ENCODE measurements at places on chromosomes 11 and 22.
A peak's percentile ranks its signal among the peaks of the same experiment; 100 is the strongest.

GRCh38 chr11:71255323-71255722, 2.9 kb upstream of the SHANK2 start:
- DNase-seq, result no peak

DNA sequence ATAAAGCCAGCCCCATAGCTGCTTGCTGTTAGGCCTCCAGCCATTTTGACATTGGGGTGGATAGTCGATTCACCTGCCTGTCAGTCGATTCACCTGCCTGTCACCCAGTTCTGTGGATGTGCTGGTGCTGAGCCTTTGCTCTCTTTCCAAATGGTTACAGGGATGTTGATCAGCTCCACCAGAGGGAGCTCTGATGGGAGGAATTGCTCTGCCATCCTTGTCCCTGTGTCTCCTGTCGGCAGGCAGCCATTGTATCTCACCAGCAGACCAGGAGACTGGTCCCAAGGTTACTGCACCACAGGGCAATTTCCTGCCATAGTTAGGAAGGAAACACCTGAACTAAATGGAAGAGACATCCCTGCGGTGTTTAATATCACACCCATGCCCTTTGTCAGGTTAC, 6.1 kb downstream of the MPEG1 start:
- peak; percentile 46 for DNase-seq

GRCh38 chr11:3154001-3154599, 11.0 kb downstream of the OSBPL5 start:
- DNase-seq, result no peak

DNA sequence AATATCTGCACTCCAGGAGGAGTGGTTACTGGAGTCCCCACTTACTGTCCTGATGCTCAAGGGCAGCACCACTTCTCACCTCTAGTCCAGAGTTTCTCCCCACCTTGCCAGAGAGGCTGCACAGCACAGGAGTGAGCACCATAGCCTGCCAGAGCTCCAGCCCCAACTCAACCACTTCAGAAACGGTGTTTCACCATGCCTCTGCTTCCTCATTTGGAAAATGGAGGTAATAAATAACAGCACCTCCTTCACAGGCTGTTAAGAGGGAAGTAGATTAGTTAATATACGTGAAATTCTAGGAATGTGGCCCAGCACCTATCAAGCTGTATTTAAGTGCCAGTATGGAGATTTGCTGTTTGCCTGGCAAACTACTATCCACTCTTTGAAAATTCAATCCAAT, 63.0 kb downstream of the GALNT18 start:
- DNase-seq, result no peak

DNA sequence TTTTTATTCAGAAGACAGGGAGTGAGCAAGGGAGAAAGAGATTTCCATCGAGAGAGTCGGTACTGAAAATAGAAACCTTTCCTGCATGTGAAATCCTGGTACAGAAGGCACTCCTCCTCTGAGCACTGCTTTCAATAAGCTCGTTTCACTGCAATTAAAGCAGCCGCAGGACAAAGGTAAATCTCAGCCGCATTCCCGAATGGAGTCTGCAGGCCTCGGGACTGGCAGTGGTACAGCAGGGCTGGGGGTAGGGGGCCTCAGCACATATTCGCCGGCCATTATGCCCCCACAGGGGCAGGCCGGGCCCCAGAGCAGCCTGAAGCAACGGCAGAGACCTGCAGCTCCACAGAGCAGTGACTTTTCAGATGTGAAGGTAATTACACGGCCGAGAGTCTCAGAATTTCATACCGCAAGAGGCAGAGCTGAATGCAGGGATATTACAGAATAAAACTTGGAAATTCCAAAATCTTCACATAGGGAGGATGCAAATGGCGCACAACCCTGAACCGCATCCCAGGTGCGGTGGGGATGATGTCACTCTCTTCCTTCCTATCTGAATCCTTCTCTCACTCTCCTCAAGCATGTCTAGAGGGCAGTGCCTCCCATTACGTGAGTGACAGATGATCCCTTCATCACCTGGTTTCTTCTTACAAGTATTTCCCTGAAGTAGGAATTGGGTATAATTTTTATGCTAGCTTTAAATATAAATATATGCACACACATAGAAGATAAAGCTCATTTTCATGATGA, 622.1 kb downstream of the OPCML start:
- DNase-seq, result no peak

GRCh38 chr22:32702421-32702820, 99.1 kb upstream of the TIMP3 start:
- no peak for DNase-seq

- DNase-seq, result no peak
Measured at GRCh38 chr22:46481386-46481785, 56.0 kb downstream of the CELSR1 start.

GRCh38 chr11:67584205-67584880, 731 bp downstream of the GSTP1 start:
- DNase-seq, result no peak

GRCh38 chr11:35602160-35602793, 16.0 kb upstream of the FJX1 start:
- no peak for DNase-seq

- no peak for DNase-seq
Measured at GRCh38 chr11:128882451-128882850, 8.7 kb upstream of the KCNJ5 start.

GRCh38 chr11:77073328-77074001, 6.7 kb downstream of the CAPN5 start:
- DNase-seq, result peak; percentile 47

- DNase-seq, result no peak
Measured at GRCh38 chr11:110773442-110773841, 61.2 kb upstream of the ARHGAP20 start.

DNA sequence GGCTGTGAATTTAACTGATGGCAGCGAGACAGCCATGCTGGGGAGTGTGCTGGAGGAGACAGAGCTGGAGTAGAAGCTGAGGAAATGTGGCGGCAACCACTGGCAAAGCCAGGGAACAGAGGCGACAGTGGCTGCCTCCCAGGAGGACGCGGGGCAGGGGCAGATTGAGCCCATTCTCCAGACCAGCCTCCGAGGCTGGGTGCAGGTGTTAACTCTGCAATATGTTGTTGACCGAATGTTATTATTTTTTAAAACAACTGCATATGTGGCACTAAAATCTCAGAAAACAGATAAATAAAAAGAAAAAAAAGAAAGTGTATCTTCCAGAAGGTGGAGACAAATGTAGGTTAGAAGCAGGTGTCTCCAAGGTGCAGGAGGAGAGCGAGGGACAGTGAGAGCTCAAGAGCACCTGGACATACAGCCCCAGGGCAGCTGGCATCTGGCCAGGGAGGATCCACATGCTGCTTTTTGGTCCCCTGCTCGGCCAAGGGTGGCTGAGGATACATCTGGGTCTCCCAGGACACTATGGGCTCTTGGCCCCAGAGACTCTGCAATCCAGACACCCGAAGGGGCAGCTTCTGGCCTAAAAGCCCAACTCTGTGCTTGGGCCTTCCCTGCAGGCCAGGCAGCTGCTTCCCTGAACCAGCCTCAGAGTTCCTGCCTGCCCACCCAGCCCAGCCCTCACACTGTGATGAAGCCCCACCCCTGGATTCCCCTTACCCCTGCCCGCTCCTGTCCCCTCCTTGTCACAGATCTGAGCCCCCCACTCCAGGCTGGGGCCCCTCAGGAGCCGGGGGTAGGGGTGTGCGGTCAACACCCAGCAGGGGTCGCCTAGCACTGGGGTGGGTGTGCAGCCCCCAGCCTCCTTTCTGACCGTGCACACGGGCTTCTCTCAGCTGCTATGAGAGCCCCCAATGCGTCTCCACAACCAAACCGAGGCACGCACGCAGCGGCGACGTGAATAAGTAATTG, 12.9 kb downstream of the RTN4R start:
- DNase-seq, result no peak

- DNase-seq, result no peak
Measured at GRCh38 chr22:24584166-24584790, 8.6 kb downstream of the LRRC75B start.

GRCh38 chr11:35003658-35004057, 87.2 kb downstream of the PDHX start:
- DNase-seq, result no peak

DNA sequence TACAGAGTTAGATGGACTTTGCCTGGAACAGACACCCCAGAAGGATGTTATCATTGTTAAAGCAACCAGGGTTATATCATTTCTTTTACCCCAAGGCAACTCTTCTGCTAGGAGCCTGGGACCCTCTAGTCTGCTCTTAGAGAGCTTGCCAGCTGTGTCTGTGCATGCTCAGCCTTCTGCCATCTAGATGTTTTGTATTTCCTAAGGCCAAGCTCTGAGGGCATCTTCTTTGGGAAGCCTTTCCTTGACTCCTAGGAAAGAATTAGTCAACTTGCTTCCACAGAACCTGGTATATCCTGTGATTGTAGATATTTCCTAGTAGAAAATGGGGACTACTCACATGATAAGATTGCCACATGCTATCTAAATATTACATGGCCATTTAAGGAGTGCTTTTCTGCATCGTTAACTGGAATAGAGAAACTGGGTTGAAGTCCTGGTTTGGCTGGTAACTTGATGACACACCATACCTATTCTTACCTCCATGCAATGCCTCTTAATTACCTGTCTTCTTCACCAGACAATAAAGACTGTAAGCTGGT, 87.6 kb downstream of the STIM1 start:
- no peak for DNase-seq

GRCh38 chr22:40220316-40221054, 42.8 kb downstream of the TNRC6B start:
- no peak for DNase-seq

- DNase-seq, result no peak
Measured at GRCh38 chr11:101510591-101510990, 73.2 kb downstream of the TRPC6 start.

DNA sequence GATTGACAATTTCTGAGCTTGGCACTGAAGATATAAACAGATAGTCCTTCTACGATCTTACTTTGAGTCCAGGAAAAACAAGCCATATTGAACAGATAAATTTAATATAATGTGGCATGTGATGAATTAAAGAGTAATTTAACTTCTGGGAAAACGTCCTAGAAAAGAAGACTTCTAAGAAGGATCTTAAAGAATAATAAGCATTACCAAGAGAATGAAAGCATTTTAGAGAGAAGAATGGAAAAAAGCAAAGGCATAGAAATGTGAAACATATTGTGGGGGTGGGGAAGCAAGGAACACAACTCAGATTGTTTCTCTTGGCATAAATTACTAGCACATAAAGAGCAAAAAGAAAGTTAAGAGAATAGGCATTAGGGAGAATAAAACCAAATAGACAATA, 5.4 kb downstream of the DDIAS start:
- DNase-seq, result no peak

GRCh38 chr22:32380991-32381390, 23.3 kb downstream of the RFPL3 start:
- no peak for DNase-seq

- DNase-seq, result no peak
Measured at GRCh38 chr22:31328544-31328960, 17.6 kb downstream of the PATZ1 start.

DNA sequence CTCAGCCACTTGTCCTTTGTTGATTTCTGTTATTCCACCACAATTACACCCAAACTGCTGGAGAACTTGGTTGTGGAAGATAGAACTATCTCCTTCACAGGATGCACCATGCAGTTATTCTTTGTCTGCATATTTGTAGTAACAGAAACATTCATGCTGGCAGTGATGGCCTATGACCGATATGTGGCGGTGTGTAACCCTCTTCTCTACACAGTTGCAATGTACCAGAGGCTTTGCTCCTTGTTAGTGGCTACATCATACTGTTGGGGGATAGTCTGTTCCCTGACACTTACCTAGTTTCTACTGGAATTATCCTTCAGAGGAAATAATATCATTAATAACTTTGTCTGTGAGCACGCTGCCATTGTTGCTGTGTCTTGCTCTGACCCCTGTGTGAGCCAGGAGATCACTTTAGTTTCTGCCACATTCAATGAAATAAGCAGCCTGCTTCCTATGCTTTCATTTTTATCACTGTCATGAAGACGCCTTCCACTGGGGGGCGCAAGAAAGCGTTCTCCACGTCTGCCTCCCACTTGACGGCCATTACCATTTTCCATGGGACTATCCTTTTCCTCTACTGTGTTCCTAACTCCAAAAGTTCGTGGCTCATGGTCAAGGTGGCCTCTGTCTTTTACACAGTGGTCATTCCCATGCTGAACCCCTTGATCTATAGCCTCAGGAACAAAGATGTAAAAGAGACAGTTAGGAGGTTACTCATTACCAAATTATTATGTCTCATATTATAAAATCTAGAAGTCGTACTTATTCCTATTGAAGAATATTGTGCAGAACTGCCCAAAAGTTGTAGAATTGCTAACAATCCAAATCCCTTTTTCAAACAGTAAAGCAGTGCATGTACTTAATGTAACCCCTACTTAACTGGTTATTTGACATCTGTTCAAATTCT, 53.2 kb downstream of the OR4C6 start:
- no peak for DNase-seq

DNA sequence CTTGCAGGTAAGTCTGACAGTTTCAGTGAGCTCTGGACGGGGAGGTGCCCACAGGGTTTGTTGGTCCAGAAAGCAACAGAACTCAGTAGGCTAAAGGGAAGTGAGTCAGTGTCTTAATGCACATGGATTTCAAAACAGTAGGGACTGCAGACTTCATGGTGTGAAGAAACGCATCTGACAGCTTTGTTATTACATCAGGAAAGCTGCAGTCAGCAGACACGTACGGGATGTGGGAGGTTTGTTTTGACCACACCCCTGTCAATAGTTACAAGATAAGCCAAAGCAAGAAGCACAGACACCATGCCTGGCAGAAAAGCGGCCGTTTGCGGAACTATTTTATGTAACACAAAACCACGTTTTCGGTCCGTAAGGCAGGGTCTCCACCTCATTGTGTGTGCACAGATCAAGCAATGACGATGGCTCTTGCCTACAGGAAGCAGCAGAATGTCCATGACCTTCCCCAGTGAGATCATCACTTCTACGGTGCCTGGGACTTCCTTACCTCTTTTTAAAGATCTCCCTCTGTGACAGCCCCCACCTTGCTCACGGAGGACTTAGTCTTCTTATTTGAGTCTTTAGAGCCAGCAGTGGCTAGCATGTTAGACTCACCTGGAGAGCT, 58.2 kb upstream of the FTH1 start:
- peak; percentile 64 for DNase-seq

DNA sequence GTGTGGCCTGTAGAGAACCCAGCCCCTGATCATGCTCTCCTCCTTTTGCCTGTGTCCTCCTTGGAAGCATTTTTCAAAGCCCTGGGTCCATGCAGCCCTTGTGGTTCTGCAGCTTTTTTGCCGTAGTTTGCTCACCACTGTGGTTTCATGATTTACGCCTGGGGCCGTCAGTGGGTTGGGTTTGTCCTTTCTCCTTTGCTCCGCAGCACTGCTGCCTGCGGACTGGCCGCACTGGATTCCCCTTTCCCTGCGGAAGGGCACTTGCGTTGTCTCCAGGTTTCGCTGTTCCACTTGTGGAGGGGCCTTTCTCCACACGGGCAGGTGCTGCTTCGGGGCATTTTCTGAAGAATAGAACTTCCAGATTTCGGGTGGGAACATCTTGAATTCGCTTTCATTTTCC, 1260.9 kb downstream of the BRD1 start:
- DNase-seq, result no peak

DNA sequence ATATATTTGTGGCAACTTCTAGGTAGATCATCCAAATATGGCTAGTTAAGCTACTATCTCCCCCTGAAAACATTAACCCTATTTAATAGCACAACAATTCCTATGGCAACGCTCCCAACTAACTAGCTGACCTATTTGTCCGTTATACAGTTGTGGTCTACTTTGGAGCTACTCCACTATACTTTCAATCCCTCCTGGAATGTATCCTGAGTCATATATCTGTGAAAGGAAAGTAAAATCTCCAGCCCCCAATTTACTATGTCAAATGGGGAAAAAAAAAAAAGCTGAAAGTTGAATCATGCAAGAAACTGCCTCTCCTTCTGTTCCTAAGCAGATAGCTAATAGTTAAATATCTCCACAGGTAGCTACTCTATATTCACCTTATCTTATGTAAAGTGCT, 128.5 kb downstream of the CD44 start:
- DNase-seq, result peak; percentile 40

- no peak for DNase-seq
Measured at GRCh38 chr11:125233116-125233515, 68.6 kb downstream of the PKNOX2 start.

All from HTR-8/SVneo (cell line).